ENCODE measurements at places on chromosomes 12 and 14.
A peak's percentile ranks its signal among the peaks of the same experiment; 100 is the strongest.

DNA sequence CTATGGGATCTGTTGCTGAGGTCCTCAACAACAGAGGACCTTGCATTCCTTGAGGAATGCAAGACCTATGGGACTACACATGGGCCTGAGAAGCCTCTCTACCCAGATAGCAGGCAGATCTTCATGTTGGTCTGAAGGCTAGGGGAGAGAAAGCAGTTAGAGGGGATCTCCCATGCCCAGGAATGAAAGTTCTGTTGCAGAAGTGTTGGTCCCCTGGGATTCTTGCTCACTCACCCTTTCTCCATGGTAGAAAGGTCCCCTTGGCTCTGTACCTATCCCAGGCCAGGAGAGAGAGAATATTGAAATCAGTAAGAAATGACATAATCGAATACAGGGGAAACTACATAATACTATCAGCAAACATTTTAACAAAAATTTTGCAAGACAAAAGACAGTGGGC lies 16.5 kb upstream of the KLRC1 start:
- no peak for DNase-seq

DNA sequence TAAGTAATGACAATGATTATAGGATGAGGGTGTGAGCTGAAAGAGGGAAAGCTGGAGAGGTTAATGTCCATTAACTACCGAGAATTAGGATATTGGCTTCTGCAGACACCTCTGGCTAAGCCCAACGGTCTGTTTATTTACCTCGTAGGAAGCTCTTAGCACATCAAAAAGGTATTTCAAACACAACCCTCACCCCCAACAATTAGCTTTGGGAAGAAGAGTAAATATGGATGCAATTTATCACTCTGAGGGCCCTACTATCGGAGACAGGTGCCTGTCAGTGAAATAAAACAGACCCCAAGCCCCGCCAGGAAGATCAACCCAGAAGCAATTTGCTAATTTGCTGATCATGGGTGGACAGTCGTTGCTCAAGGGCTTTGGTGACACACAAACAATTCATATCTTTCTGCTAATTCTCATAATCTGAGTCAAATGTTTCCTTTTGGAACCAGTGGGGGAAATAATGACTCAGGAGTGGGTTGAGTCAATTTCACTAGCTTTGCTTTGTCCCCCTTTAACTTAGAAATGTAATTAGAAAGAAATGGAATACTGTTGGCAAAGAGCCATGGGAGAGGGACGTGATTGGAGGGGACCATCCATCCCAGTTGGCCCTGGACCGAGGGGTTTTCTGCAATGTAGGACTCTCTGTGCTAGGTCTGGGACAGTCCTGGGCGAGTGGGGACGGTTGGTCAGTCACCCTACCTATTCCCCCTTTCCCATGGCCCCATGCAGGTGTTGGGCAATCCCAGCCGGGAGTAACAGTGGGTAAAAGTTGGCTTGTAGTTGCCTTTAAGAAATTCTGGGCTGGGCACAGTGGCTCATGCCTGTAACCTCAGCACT lies 99.1 kb upstream of the MED13L start:
- peak; percentile 78 for DNase-seq

- DNase-seq = no peak
Measured at GRCh38 chr12:26338586-26339572, 143.5 kb downstream of the SSPN start.

DNA sequence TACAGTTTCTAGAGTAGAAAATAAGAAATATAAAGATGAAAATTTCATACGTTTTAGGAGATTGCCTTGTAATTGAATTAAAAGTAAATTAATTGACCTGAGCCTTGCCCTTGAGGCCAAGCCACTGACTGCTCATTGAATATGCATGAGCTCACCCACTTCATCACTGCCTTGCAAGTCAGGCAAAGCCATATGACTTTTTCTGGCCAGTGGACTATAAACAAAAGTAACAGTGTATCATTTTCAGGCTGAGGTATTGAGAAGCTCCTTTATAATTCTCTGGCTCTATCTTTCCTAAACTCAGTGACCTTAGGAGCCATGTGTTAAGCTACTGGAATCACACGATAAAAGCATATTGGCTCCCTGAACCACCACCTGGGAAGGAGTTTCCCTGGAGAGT lies 369.3 kb downstream of the NUAK1 start:
- DNase-seq = no peak

DNA sequence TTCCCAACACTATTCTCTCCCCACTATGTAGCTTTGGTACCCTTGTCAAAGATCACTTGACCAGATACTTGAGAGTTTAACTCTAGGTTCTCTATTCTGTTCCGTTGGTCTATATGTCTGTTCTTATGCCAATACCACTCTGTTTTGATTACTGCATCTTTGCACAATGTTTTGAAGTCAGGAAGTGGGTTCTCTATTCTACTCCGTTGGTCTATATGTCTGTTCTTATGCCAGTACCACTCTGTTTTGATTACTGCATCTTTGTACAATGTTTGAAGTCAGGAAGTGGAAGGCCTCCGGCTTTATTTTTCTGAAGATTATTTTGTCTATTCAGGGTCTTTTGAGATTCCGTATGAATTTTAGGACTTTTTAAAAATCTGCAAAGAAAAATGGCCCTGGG lies 2.7 kb upstream of the NDUFA12 start:
- DNase-seq = no peak

Data from amniotic stem cell (primary cell).